ENCODE measurements at places on chromosomes 7 and 10.

DNA sequence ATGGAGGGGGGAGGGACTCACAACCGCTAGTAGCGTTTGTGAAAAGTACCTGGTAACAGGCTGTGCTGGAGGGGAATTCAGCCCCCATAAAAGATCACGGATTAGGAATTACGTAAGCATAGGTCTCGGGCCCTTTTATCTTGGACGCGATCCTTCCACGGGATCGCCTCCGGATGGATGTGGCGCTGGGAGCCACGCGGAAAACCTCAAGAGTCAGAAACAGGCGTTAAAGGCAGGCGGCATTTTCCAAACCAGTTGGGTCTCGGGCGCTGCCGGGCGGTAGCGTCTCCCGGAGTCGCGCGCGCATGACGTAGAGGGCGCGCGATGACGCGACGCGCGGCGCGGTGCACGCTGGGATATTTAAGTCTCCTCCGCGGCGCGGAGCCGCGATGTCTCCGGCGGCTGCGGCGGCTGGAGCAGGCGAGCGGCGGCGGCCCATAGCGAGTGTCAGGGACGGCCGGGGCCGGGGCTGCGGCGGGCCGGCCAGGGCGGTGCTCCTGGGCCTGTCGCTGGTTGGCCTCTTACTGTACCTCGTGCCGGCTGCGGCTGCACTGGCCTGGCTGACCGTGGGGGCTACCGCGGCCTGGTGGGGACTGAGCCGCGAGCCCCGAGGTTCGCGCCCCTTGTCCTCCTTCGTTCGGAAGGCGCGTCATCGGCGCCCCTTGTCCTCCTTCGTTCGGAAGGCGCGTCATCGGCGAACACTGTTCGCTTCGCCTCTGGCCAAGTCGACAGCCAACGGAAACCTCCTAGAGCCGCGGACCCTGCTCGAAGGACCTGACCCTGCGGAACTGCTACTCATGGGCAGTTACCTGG, at the start of gene POM121:
Gene POM121 (plus strand): TSS at position 363 of the 813 bp plus-strand sequence. CDS start 27 bp downstream, at position 390.
- DNase-seq = peak; percentile 82

GRCh38 chr10:95505641-95506040, 55.5 kb downstream of the SORBS1 start:
- no peak for DNase-seq

GRCh38 chr10:90930070-90930837, 9.4 kb upstream of the ANKRD1 start:
- DNase-seq = no peak

- DNase-seq = no peak
Observed at GRCh38 chr7:36951257-36951697, 227.0 kb upstream of the AOAH start.

DNA sequence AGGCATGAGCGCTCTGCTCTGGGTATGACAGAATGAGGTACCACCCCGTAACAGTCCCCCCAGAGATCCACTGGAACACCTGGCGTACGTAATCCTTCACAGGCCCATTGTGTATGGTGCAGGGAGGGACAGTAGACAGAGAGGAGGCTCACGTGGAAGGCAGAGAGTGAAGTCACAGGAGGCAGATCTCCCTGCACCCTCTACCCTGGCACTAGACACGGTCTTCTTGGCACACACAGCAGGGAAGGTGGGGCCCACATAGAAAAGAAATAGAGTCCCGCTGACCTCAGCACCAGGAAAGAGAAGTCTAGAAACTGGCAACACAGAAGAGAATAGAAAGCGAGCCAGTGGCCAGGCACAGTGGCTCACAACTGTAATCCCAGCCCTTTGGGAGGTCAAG, 51.9 kb downstream of the SLC29A4 start:
- DNase-seq = no peak

GRCh38 chr10:1594372-1595241, 142.7 kb downstream of the ADARB2 start:
- no peak for DNase-seq

DNA sequence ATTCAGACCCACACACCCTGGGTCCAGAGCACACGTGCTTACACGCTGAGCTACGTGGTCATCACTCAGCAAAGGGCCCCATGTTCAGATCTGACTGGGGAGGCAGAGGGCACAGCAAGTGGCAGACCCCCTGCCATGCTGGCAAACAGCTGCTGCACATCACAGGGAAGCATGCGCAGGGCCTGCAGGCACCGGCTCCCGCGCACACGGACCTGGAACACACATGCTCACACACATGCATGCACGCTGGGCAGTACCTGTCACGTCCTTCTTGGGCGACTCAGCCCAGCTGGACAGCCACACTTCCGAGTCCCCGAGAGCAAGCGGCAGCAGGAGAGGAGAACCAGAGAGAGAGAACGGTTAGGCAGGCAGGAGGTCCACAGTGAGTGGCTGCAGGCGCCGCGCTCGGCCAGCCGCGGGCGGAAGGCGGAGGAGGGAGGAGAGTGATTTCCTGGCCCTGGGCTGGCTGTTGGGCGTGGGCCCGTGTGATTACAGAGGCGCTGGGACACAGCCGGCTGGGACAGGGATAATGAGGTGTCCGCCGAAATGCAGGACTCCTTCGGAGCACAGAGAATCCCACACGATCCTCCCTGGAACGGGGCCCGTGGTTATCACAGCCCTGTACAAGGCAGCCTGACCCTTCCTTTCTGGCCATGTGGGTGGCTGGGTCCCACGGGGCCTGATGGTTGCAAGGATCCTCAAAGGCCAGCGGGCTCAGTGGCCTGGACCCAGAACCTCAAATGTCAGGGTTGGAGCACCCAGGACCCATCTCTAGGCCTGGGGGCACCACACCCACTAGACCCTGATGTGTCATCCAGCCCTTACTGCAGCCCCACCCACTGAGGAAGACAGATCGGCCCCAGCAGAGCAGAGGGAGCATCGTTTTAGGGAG, 175.1 kb downstream of the NEURL1 start:
- DNase-seq = peak; percentile 14

GRCh38 chr10:60114765-60115586, 208.6 kb upstream of the CCDC6 start:
- DNase-seq = no peak

- no peak for DNase-seq
Observed at GRCh38 chr7:134932707-134933370, 53.5 kb upstream of the AGBL3 start.

- no peak for DNase-seq
Observed at GRCh38 chr7:74429153-74429747, 24.5 kb upstream of the GTF2IRD1 start.

DNA sequence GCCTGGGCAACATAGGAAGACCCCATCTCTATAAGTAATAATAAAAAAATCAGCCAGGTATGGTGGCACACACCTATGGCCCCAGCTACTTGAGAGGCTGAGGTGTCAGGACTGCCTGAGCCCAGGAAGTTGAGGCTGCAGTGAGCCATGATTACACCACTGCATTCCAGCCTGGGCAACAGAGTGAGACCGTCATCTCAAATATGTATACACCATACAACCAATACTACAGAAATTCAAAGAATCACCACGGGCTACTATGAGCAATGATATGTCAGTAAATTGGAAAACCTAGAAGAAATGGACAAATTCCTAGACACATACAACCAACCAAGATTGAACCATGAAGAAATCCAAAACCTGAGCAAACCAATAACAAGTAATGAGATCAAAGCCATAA, 60.3 kb upstream of the ZC3HAV1 start:
- DNase-seq = no peak

GRCh38 chr7:26398427-26398755, 106.7 kb downstream of the SNX10 start:
- DNase-seq = no peak

- no peak for DNase-seq
Observed at GRCh38 chr10:111354859-111355258, 278.0 kb downstream of the ADRA2A start.

DNA sequence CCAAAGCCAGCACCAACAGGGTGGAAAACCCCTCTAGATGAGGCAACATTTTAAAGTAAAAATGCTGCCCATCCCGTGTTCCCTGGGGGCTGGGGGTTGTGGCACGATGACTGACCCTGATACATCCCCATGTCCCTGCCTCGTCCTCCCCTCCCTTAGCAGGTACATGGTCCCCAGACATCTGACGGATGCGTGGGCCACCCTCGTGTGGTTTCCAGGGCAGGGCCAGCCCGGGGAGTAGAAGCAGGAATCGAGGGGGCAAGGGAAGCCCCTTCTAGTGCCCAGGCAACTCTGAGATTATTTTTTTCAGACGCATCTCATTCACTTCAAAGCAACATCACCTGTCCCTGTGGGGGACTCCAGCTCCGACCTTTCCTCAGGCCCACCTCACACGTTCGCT, 3.5 kb downstream of the TMEM130 start:
- no peak for DNase-seq

- no peak for DNase-seq
Observed at GRCh38 chr7:114422507-114423501, 8.2 kb downstream of the FOXP2 start.

GRCh38 chr10:3395458-3395861, 222.9 kb upstream of the PITRM1 start:
- no peak for DNase-seq

DNA sequence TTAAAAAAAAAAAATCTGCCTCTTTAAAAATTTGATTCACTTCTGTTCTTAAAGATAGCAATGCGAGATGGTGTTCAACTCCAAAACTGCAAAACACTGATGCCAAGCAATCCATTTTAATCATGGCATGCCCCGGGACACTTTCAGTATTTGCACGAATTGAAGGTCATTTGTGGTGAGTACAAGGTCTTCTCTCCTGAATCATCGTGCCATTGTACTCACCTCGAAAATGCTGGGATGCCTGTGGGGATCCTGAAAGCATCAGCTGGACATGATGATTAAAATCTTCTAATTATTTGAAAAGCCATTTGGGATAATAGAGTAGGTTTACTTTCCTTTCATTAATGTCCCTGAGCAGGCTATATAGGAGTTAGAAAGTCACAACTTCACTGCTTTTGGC, 125.1 kb upstream of the NRP1 start:
- DNase-seq = no peak

DNA sequence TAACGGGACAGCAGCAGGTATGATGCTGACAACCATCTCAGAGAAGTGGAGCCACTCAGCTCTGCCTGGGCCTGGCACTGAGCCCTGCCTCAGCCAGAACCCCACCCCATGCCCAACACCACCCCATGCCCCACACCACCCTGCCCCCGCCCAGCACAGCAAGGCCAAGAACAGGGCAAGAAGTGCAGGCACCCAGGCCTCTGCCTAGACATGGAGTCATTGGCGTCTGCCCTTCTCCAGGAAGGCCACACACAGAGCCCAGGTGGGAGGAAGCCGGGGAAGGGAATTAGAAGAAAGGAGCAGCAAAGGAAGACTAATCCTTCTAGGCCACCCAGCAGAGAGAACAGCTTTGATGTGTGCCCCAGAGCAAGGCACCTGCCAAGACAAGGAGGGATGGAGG, 18.9 kb downstream of the CAMK2G start:
- DNase-seq = no peak

GRCh38 chr10:1217661-1218060, 161.5 kb downstream of the WDR37 start:
- no peak for DNase-seq

DNA sequence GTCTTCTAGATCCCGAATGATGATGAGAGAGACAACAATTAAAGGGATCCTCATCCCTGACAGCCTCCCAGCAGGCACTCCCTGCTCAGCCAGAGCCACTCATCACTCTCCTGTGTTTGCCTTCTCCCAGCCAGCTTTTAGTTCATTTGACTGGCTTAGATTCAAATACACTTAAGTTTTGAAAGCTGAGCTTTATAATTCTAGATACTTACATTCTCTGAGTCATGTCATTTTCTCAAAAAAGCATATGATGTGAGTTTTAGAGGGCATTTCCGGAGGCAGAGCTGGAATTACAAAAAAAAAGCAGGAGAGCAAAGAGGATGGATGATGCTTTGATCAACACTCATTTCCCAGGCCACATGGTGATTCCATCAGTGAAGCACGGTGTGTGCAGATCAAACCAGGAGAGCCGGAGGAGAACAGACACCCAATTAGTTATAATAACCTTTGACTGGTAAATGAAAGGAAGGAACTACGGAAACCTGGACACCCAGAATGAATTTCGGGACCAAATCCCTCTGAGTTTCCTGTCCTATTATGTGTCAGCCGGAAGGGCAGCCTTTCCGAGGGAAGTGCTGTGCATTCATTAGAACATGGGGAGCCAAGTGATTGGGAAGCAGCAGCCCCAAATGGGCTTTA, 81.5 kb upstream of the HPS1 start:
- DNase-seq = no peak

GRCh38 chr7:148223738-148224137, 366.8 kb upstream of the C7orf33 start:
- DNase-seq = no peak

DNA sequence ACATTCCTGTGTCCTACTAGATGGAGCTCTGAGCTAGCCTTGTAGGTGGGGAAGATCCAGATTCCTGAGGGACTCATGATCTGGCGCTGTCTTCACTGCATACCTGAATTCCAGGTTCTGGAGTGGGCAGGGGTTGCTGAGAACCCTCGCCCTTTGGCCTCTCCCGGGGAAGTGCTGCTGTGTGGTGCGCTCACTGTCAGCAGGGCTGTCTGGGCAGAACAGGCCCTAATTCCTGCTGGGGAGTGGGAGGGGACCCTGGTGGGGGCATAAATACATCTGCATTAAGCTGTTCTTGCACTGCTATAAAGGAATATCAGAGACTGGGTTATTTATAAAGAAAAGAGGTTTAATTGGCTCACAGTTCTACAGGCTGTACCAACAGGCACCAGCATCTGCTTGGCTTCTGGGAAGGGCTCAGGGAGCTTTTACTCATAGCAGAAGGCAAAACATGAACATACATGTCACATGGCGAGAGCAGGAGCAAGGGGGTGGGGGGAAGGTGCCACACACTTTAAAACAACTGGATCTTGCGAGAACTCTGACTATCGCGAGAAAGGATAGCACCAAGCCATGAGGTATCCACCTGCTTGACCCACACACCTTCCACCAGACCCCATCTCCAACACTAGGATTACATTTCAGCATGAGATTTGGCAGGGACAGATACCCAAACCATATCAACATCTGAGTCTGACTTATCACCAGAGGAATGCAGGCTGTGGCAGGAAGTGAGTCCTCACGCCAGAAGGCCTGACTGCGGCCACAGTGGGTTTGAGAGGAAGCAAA, 115.0 kb downstream of the ADCY1 start:
- no peak for DNase-seq

DNA sequence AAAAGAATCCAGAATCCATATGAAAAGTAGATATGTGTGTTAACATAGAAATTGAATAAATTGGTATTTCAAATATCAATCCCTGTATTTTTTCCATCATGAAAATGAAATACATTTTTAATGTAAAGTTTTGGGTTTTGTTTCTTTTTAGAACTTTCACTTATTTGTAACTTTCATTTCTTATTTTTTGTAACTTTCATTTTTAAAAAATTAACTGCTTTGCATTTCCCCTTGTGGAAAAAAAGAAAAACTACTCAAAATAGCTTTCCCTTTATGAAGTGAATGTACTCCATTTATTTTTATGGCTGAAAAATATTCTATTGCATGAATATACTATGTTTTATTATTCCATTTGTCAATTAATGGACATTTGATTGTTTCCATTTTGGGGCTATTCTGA, 75.6 kb upstream of the SMNDC1 start:
- DNase-seq = no peak

DNA sequence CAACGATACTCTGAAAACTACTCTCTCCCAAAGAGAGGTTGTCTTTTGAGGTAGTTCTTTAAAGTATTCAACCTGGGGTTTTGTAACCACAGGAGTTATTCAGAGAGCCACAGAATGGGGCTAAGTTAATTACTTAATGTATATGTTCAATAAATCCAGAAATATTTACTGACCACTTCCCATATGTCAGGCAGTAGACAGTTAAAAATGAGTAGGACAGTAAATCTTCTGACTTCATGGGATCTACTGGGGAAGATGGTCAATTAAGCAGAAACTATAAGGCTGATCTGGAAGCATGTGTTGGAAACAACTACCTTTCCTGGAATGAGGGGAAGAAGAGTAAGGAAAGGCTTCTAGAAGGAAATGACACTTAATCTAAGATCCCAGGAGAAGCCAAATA, 167.7 kb downstream of the MAGI2 start:
- no peak for DNase-seq
